Activated CD4-positive, alpha-beta T cell treated with anti-CD3 and anti-CD28 coated beads, Interleukin-2, amount 50 U/mL, for 24 hours (primary cell): ENCODE measurements at places on chromosomes 7 and 10.

- DNase-seq: no peak
These were observed 166.4 kb upstream of the PPP1R3A start for GRCh38 chr7:114085313-114085591.

GRCh38 chr10:51510231-51510630 is 189.2 kb downstream of the CSTF2T start:
- no peak for DNase-seq

- no peak for DNase-seq
These were observed 18.8 kb downstream of the CELF2 start for GRCh38 chr10:11036424-11037011.

GRCh38 chr10:129170812-129171211 is 296.2 kb upstream of the MGMT start:
- DNase-seq: no peak

GRCh38 chr7:14752301-14752700 is 150.2 kb downstream of the DGKB start:
- DNase-seq: no peak

GRCh38 chr10:48684463-48684791 is 246 bp upstream of the WDFY4 start:
- DNase-seq: no peak

GRCh38 chr10:12943425-12943824 is 58.1 kb downstream of the CCDC3 start:
- no peak for DNase-seq

DNA sequence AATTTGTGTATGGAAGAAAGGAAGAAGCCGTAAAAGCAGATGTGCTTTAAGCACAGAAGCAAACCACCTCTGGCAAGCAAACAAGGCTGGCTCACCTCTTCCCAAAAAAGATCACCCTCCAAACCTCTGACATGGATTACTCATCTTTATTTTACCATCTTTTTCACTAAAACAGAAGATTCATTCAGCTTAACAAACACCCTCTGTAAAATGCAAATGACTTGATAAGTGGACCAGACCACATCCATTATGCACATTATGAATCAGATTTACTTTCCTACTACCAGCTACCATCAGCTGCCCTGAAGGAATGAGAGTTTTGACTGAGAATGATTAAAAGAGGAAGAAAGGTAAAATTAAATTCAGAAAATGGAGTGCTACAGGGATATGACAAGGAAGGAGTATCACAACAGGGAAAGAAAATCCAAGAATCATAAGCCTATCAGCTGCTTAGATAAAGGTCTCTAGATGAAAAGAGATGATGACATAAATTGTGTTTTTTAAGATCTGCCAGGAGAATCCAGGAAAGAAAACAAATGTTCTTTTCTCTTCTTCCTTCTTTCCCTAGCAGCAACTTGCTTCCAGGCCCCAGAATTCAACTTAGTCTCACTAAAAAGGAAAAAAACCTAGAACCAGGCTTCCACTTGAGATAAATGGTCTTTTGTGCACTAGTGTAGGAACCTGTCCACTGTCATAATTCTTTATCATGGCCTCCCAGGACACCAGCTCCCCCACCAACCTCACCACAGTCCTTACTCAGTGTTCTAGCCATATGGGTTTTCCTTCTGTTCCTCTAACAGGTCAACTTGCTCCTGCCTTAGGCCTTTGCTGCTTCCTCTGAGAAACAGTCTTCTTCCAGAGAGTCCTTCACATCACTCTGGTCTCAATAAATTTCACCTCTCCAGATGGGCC is 47.4 kb downstream of the JAZF1 start:
- DNase-seq: no peak

- no peak for DNase-seq
These were observed 94.5 kb downstream of the RGS10 start for GRCh38 chr10:119447823-119448546.

DNA sequence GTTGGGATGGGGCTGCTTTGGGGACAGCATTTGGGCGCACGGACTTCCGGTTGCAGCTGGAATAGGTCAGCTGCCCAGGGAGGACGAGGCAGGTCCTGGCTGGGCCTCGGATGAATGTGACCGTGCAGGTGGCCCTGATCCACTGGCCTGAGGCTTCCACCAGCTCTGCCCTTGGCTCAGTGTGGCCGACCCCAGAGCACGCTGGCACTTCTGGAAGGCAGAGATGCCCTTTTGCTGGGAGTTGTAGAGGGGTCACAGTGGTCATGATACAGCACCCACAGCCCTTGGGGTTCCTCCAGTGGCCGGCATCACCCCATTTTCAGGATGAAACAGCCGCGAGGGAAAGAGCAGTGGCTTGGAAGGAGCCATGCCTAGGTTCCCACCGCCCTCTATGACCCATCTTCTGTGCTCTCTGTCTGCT is 19.0 kb downstream of the ADCY1 start:
- DNase-seq: no peak

GRCh38 chr10:76024460-76025123 is 593.2 kb downstream of the LRMDA start:
- no peak for DNase-seq

DNA sequence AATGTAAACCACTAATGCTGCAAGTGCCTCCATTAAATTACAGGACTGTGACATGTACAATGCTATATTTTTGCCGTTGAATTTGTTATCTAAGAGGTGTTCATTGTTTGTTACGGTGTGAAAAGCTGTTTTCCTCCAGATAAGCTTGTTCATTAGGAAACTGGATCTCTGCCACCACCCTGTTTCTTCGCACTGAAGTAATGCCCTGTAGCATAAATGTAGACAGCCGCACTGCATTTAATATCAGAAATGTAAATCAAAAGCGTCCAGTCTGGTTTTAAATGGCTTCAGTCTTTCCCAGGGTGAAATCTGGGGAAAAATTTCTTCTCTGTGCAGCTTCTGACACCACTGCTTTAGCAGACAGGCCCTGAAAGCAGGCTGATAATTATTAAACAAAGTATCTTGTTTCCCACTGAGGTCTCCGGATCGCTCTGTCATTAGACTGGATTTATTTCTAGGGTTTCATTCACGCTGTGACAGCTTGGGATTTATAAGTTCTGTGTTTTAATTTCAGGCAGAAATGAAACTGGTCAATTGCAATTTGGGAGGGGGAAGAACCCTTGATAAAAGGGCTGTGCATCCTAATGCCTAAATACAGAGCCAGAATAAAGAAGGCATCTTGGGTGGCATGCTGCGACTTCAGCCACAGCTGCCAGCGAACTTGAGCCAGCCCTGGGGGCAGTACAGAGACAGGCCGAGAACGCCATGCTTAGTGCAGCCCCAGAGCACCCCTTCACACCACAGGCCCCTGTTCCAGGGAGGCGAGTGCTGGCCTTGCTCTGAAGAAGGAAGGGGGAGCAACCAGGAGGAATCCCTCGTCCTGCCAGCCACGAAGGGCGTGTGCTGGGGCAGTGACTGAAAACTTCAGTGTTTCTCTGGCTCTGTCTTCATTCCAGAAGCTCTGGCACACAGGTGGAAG is 547.7 kb upstream of the GALNT17 start:
- no peak for DNase-seq

- DNase-seq: no peak
These were observed 90.8 kb downstream of the PRLHR start for GRCh38 chr10:118504467-118505205.

GRCh38 chr7:1664711-1665548 is 5.1 kb upstream of the ELFN1 start:
- DNase-seq: no peak

DNA sequence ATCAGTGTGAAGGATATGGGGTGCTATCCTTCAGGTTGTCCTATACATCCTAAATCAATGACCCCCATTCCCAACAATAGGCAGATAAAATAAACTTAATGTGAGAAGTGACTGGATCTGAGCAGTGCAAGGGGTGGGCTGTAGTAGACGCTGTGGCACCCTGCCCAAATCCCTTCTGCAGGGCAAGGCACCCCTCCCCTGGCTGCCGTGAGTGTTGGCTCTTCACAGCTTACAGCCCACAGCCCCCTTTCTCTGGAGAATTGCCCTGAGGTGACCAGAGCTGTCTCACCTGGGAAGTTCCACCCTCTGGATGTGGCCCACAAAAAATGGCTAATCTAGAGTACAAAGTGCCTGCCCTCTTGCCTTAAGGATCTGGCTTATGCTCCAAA is 25.8 kb upstream of the PPIF start:
- no peak for DNase-seq

GRCh38 chr7:77284005-77284404 is 84.4 kb upstream of the FGL2 start:
- DNase-seq: no peak

DNA sequence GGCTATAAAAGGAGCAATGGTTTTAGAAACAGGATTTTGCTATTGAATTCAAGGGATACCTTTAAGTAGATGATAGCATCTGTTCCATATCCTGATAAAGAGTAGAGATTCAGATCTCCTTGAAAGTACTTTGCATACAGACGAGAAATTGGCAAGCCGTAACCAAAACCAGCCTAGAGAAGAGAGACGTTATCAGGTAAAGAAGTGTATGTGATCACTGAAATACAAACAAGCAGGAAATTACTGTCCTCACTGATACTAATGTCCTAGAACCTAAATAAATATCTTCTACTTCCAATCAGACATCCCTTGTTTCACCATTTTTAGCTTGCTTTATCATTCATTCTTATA is 9.4 kb downstream of the PDK4 start:
- no peak for DNase-seq

- DNase-seq: no peak
These were observed 231.3 kb downstream of the GALNT17 start for GRCh38 chr7:71363223-71363622.

- no peak for DNase-seq
These were observed 47.8 kb upstream of the CALCR start for GRCh38 chr7:93622036-93623033.

DNA sequence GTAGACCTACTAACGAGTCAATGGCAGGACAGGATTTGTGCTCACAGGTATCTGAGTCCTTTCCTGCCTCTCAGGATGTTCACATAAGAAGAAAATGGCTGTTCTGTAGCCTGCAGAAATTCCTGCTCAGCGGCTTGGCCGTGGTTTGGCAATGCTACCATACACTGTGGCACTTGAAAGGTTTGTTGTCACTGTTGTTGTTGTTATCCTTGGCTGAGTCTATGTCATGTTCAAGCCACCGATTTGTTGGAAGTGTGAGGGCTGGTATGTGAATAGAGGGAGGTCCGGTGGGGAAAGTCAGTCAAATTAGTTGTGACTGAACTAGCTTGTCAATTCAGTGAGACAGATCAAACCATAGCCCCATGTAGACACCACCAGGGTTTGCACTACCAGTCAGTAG is 199.9 kb downstream of the TRIL start:
- DNase-seq: no peak

- no peak for DNase-seq
These were observed 32.0 kb upstream of the ARMS2 start for GRCh38 chr10:122422266-122422989.

- DNase-seq: no peak
These were observed 153.3 kb downstream of the EGFR start for GRCh38 chr7:55172161-55172560.

DNA sequence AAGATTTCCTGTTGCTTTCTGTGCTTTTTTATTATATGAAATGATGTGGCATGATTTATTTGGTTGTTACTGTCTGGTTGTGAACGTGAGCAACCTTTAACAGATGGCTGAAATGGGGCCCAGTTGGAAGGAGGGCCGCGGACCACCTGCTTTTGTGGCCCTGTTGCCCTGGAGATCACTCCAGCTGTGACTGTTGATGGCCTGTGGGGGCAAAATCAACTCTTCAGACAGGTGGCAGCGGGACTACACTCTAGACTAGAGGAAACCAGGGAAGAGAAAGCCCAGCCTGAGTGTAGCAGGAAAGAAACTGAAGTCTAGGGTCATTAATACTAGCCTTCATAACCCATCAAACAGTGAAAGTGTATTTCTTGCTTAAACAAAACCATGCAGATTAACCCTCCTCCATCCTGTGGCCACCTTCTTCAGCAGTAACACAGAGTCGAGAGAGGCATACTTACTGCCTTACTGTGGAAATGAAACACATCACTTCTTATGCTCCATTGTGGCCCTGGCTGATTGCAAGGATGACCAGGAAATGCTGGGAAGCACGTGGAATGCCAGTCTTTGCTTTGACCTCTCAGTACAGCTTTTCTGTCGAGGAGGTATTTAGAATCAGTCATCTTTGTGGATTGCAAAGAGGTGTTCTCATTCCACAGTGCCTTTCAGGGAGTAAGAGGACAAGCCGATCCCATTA is 80.5 kb downstream of the CCNY start:
- DNase-seq: no peak

GRCh38 chr7:13336227-13336626 is 648.8 kb downstream of the ARL4A start:
- DNase-seq: no peak

DNA sequence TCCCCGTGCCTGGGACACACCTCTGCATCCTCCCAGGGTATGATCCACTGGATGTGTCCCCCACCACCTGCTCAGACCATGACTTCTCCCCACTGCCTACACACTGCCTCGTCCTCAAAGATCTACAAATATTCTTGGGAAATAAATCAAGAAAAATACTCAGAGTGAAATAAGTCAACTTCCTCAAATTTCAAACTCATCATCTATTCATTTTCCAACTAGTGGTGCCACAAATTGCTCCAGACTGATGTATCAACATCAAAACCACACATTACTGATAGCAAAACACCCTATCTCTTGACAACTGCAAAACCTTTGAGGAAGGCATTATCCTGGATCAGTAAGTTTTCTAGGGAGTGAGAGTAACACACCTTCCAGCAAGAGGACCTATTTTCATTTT is 87.7 kb downstream of the GRB10 start:
- no peak for DNase-seq

- no peak for DNase-seq
These were observed 122.1 kb upstream of the BTBD16 start for GRCh38 chr10:122148876-122149560.

DNA sequence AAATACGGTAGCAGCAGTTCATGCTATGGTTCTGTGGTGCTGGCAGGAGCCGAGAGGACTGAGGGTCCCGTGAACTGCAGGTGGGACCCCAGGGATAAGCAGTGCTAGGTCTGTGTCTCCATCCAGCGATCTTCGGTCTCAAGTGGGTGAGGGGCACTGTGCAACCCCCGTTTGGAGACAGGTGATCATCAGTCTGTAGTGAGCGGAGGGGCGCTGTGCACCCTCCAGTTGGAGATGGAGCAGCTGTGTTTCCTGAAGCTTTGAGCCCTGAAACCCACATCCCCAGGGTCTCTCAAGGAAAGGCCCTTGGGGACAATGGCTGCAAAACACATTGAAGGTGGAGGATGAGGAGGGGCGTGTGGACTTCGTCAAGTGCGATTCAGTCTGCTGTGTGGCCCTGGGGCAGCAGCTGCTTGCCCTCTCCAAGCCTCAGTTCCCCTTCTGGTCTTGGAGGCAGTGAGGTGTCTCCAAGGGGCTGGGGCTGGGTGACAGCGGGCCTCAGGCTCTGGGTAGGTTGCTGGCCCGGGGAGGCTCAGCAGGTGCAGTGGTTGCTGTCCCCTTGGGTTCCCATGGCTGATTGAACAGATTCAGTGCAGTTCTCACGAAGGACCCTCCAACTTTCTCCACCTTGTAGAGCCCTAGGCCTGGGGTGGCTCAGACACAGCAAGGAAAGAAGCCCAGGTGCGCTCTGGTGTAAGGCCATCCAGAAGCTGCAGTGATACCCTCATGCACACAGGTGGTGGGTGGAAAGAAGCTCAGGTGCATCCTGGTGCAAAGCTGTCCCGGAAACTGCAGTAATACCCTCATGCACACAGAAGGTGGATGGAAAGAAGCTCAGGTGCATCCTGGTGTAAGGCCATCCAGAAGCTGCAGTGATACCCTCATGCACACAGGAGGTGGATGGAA is 160.6 kb downstream of the ADARB2 start:
- DNase-seq: no peak
